ENCODE measurements at places on chromosomes 1 and 21.

DNA sequence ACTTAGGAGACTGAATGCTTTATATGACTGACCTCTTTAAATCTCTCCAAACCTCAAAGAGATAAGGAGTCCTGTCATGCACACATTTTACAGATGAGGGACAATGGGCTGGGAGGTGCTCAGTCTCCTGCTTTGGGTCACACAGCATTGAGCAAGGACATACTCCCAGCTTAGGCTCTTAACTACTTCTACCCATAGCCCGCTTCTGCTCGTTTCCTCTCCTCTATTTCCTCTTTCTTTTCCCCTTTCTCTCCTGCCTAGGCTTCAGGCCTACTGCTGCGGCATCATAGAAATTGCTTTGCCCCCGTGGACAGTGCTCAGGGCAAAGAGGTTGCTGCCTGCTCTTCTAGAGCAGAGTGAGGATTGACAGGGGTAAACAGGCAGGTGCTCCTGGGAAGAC lies 12.4 kb upstream of the ZNF691 start:
- no peak for DNase-seq

- no peak for DNase-seq
Measured at GRCh38 chr1:214326406-214326805, 45.4 kb downstream of the SMYD2 start.

- no peak for DNase-seq
Measured at GRCh38 chr1:112515311-112516009, 6.7 kb downstream of the WNT2B start.

DNA sequence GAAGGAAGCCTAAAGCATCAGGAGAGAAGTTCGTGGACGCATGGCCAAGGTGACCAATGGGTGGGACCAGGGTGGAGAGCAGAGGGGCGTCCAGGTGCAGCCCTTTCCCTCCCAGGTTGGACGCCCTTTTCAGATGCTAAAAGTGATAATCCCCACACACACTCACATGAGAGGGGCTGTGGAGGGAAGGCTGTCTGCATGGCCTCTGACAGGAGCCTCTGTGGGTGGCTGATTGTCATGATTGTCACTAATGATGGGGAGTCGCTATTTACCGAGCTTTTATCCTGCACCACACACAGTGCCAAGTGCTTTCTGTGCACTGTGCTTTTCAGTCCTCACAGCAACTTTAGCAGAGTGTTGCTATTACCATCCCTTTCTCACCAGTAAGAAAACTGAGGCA lies 27.1 kb upstream of the C1QA start:
- DNase-seq = no peak

DNA sequence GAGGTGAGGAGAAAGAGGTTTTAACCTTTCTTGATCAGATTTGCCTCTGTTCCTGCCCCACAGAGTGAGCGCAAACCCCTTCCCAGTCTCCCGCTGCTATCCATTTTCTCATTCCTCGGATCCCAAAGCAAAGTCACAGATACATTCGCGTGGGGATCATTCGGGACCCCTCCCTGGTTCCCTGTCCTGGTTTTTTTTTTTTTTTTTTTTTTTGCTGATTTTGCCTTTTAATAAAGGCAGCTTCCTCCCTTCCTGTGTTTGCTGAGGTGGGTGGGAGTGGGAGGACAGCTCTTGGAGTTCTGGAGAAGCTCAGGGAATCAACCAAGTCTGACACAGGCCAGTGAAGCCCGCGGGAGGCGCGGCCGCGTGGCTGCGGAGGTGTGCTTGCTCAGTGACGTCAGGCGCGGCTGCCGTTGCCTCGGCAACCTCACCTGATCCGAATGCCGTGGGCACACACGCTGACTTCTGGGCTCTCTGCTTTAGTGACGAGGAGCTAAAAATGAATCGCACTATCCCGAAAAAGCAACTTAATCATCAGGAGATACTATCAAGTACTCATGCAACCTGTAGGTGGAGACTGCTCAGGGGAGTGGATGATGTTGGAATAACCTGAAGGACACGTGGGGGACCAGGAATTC lies 106.4 kb downstream of the TBX19 start:
- DNase-seq = peak; percentile 74

GRCh38 chr1:41560931-41561330 lies 76.4 kb upstream of the EDN2 start:
- DNase-seq = no peak

- no peak for DNase-seq
Measured at GRCh38 chr1:165915932-165916348, 88.5 kb downstream of the UCK2 start.

- DNase-seq = no peak
Measured at GRCh38 chr1:75503221-75503974, 107.5 kb downstream of the SLC44A5 start.

DNA sequence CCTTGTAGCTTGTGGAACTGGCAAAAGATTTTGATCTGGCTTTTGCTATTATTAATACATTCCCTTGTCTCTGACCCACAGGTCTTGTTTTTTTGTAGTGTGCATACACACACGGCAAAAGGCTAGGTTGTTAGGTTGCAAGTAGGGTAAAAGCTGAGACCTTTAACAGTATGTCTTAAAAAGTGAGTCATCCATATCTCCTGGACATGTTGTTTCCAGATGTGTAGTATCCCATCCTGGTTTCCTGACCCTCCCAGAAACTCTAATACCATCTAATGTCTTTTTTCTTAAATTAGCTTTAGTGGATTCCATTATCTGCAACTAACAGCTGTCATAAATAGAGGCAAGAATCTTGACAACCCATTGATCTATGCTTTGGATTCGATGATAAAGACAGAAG lies 14.7 kb downstream of the OVGP1 start:
- no peak for DNase-seq

GRCh38 chr1:89922911-89923310 lies 72.0 kb upstream of the ZNF326 start:
- DNase-seq = no peak

DNA sequence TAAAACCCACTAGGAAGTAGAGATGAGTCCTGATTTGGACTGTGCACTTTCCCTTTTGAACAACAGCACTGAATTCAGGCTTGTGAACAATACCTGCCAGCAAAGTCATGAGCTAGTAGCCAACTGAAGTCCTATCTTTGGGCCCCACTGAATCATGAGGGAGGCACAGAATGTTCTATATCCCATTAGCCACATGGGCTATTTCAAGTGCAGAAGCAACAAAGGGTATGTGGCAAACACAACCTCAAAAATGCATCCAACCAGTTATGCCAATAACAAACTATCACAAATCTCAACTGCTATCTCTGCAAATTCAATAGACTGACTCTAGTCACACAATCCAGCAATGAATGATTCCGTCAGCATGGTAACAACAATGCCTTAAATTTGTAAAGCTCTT lies 276.0 kb downstream of the MRPL39 start:
- no peak for DNase-seq

DNA sequence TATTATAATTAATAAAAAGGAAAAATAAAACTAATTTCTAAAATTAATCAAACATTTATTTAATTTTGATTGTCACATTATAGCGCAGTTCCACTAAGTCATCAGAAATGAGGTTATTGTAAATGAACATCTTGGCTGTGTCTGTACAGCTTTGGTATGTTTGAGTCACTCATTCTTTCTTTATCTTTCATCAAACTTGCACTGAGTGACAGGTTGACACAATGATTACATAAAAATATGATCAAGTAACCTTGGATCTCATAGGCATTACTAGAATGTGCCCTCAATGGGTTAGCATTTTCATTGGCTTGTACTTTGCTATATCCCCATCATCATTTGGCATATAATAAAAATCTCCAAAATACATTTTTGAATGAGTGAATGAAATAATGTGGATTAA lies 1353.2 kb upstream of the ADGRL2 start:
- no peak for DNase-seq

DNA sequence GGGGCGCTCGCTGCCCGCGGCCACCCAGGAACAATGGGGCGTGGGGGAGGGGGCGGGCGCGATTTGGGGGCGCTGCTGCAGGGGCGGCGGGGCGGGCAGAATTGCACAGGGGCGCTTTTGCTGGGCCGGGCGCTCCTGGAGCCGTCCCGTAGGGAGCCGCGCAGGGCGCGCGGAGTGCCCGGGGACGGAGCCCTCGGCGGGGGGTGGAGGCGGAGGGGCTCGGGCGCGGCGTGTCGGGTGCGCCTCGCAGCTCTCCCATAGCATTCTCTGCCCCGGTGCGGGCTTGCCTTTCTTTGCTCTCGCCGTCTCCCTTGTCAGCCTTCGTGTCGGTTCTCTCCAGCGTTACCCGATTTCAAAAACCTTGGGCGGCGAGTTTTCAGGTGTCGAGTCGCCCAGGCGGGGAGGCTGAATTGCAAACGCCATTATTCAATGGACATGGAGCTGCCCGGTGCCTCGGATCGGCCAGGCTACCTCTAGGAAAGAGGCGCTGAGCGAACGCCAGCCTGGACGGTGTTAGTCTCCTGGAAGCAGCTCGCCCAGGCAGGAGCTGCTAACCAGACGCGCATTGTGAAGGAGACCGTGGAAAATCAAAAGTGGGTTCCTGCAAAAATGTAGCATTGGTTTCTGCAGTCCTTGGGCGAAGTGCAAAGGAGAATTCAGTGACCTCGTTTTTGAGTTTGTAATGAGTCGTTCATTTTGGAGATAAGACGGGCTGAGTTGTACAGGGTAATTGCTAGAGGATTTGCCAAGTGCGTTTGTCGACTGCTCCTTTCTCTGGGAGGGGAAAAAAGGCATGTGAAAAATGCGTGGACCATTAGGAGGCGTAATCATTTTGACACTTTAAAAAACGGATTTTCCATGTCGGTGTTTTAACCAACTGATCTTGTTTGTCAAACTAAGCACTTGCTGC lies 626 bp downstream of the CXADR start:
- DNase-seq = no peak

GRCh38 chr1:163834778-163835177 lies 513.0 kb downstream of the NUF2 start:
- DNase-seq = no peak

- DNase-seq = no peak
Measured at GRCh38 chr1:65497256-65497830, 76.9 kb downstream of the LEPR start.

DNA sequence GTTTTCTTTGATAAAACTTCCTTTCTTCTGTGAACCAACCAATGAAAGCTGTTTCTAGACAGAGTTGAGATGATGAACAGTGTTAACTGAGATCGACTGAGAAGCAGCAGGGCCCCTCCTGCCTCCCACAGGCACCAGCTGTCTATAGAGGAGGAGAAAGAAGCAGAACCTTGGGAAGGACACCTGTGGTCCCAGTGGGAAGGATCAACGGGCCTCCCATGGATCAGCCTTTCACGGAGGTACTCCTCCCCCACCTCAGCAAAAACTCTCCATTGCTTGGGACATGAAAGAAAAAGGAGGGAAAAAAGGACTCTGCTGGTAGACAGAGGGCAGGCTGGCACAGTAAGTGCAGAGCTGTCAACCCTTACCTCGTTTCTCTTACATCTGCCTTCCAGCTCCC lies 40.5 kb downstream of the PLPPR5 start:
- DNase-seq = no peak

GRCh38 chr1:162632698-162633080 lies 425 bp downstream of the DDR2 start:
- DNase-seq = no peak

- no peak for DNase-seq
Measured at GRCh38 chr1:41479000-41479807, 5.3 kb downstream of the EDN2 start.

- no peak for DNase-seq
Measured at GRCh38 chr1:22573237-22573636, 9.9 kb downstream of the EPHA8 start.

DNA sequence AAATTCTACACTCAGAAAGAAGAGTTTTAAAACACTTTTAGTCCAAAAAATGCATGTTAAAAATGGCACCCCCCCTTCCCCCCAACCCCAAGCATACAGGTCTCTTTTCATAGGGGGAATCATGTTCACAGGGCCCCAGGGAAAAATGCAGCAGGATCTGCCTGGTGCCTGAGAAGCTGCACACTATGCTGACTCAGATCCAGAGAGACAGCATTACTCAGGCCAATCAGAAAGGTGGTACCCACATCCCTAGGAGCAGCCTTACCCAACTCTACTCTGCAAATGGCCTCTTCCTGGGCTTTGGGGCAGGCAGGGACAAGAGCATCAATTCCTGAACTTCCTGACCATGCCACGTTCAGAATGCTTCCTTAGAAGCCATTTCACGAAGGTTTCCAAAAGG lies 119.0 kb downstream of the HIVEP3 start:
- no peak for DNase-seq

DNA sequence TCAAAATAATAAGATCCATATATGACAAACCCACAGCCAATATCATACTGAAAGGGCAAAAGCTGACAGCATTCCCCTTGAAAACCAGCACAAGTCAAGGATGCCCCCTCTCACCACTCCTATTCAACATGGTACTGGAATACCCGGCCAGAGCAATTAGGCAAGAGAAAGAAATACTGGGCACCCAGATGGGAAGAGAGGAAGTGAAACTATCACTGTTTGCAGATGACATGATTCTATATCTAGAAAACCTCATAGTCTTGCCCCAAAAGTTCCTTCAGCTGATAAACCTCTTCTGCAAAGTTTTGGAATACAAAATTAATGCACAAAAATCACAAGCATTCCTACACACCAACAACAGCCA lies 442.7 kb downstream of the PTBP2 start:
- no peak for DNase-seq

- no peak for DNase-seq
Measured at GRCh38 chr1:22944346-22945055, 28.2 kb downstream of the LACTBL1 start.

- DNase-seq = no peak
Measured at GRCh38 chr1:199297174-199297573, 658.3 kb downstream of the PTPRC start.

DNA sequence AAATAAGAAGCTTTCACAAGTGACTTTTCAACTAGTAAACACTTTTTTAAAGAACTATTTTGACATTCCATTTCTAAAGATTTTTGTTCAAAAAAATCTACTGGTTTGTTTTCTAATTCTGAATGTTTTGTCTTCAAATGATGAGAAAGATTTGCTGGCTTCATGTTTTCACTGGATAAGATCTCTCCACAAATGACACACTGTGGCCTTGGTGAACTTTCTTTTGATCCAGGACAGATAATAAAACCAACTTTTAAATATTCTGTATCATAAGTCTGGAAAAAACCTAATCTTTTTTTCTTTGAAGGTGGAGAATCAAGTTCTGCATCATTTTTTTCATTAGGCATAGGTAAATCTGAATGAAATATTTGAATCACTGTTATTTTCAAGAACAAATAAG lies 3.4 kb upstream of the TMEM35B start:
- DNase-seq = no peak

GRCh38 chr1:175314300-175314699 lies 121.7 kb upstream of the KIAA0040 start:
- no peak for DNase-seq

GRCh38 chr21:14414932-14415508 lies 32.1 kb upstream of the HSPA13 start:
- DNase-seq = no peak

Data from stimulated activated CD8-positive, alpha-beta memory T cell treated with anti-CD3 and anti-CD28 coated beads, Interleukin-15, amount 100 ng/mL, for 4 hours (primary cell).